NCI-H1092 (cell line): ENCODE measurements at places on chromosomes 12 and 14.
A peak's percentile ranks its signal among the peaks of the same experiment; 100 is the strongest.

DNA sequence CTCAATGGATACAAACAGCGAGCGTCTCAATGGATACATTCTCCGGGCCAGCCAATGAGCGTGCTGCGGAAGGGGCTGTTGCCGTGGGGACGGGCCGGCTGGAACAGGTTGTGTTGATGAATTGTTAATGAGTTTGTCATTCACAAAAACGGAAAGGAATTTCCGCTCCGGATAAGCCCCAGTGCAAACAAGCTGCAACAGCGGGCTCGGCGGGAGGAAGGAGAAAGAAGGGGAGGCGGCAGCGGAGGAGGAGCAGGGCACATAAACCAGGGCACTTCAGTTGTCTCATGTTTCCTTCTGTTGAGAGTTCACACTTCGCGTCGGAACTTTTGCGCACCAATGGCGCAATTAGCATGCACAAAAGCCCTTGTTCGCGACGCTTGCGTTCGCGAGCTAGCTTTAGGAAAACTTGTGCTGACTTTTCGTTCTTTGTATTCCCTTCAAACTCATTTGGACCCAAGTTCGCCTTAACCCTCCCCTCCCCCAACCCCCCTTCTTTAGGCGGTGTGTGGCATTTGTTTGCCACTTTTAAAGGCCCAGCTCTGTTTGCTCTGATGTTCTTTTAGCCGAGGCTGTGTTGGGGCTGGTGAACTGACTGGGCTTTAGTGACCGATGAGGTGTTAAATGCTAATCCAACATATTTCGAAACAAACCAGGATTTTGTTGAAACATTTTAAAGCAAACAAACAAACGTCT, at the start of gene DUSP6:
Gene DUSP6, minus strand, starts transcription at position 10 of the 696 bp plus-strand sequence. CDS start 462 bp downstream, outside the sequence.
- peak; percentile 94 for DNase-seq

- no peak for DNase-seq
Observed at GRCh38 chr14:104637546-104638003, 33.0 kb upstream of the TMEM179 start.

- DNase-seq, result no peak
Observed at GRCh38 chr14:33946679-33947476, 4.0 kb downstream of the EGLN3 start.

DNA sequence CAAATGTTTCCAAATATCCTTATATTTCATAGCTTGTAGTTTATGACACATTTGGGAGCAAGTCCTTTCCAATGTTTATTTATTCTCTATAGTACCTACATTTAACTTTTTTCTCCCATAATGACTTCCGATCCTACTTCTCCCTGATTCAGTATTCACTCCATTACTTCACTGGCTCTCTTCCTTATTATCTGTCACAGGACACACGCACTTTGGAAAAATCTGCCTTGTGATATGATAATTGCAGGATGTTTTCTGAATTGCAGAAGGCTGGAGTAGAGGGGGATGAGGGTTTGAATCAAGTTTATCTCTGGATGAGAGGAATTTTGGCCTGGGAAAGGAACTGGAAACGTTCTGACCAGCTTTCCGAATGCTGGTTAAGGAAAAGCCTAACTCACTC, 75.0 kb downstream of the HMGA2 start:
- DNase-seq, result no peak

- DNase-seq, result no peak
Observed at GRCh38 chr14:52076334-52076733, 7.5 kb upstream of the NID2 start.

- DNase-seq, result no peak
Observed at GRCh38 chr12:19833775-19834501, 394.6 kb downstream of the AEBP2 start.

DNA sequence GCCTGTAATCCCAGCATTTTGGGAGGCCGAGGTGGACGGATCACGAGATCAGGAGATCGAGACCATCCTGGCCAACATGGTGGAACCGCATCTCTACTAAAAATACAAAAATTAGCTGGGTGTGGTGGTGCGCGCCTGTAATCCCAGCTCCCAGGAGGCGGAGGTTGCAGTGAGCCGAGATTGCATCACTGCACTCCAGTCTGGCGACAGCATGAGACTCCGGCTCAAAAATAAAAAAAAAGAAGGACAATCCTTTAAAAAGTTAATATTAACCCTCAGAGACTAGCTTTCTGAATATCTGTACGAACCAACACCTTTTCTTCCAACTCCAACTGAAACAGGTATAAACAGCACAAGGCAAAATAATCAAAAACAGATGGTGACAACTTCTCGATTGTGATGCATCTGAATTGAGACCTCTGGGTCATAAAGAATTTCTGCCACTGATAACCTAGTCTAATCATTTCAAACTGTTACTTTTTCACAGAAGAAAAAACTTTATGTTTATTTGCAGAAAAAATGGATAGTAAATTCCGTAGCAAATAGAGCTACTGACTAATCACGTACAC, 27.8 kb downstream of the CLIP1 start:
- no peak for DNase-seq

DNA sequence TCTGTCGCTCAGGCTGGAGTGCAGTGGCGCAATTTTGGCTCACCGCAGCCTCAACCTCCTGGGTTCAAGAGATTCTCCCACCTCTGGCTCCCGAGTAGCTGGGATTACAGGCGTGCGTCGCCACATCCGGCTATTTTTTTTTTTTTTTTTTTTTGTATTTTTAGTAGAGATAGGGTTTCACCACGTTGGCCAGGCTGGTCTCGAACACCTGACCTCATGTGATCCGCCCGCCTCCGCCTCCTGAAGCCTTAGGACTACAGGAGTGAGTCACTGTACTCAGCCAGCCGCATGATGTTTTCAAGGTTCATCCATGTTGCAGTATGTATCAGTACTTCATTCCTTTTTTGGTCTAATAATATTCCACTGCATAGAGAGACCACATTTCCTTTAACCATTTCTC, 2.4 kb upstream of the RNF34 start:
- no peak for DNase-seq

GRCh38 chr12:64796205-64796845, 28.1 kb upstream of the TBC1D30 start:
- DNase-seq, result peak; percentile 64

DNA sequence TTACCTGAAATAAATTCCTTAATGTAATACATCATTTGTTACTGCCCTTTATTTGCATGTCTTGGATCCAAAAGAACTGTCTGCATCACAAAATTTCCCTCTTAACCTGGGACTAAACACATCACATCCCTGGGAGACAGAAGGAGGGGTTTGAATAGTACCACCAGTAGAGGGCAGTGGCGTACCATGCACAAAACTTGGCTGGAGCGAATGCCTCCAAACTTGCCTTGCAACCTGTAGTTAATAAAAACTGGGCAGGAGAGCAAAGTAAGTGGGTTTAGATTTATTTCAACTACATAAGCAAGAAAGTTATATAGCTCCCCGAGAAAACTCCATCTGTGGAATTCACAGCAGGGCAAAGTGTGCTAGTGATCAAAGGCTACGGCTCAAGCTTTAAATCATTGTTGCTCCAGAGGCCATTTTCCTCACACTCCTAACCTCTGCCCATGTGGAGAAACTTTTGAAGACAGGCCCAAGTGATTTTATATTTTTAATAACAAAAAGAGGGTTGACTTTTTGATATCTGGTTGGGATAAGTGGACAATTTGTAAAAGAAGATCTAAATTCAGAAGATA, 1176.7 kb upstream of the SEL1L start:
- DNase-seq, result no peak

DNA sequence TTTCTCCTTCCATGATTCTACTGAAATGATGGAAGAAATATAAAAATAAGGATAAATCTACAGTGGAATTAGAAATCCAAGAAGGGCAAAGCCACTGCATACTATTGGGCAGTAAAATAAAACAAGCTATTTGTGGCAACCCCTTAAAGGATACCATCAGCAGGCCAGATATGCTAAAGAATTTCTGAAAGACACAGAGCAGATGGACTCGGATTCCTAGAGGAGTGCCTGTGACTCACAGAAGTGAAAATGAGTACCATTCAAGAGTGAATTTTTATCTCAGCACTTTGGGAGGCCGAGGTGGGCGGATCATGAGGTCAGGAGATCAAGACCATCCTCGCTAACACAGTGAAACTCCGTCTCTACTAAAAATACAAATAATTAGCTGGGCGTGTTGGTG, 318.1 kb downstream of the LRIG3 start:
- no peak for DNase-seq

- no peak for DNase-seq
Observed at GRCh38 chr14:27367345-27367744, 769.5 kb upstream of the NOVA1 start.

DNA sequence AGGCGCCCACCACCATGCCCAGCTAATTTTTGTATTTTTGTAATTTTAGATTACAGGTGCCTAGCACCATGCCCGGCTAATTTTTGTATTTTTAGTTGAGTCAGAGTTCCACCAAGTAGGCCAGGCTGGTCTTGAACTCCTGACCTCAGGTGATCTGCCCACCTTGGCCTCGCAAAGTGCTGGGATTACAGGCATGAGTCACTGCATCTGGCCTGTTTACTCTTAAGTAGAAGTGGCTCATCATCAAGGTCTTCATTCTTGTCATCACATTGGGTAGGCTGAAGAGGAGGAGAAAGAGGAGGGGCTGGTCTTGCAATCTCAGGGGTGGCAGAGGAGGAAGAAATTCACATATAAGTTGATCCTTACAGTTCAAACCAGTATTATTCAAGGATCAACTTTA, 152.4 kb upstream of the ATP2B1 start:
- DNase-seq, result no peak

DNA sequence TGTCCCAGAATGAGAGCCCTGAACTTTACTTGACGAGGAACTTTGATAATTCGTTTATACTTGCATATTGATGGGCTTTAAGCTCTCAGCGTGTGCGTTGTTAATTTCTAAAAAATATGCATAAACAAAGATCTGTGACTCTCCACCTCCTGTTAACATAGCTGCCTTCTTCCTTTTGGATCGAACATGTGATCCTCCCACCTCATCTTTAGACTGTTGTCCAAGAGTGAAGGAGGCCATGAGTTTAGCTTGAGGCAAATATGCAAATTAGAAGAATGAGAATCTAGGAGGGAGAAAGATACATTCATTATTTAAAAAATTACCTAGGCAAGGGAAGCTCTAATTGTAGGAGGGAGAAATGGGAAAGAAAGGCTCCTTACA, 617 bp downstream of the TTC8 start:
- no peak for DNase-seq

GRCh38 chr12:127489061-127489460, 777.9 kb upstream of the TMEM132C start:
- no peak for DNase-seq

GRCh38 chr14:77883847-77884238, 83.9 kb downstream of the ADCK1 start:
- no peak for DNase-seq

DNA sequence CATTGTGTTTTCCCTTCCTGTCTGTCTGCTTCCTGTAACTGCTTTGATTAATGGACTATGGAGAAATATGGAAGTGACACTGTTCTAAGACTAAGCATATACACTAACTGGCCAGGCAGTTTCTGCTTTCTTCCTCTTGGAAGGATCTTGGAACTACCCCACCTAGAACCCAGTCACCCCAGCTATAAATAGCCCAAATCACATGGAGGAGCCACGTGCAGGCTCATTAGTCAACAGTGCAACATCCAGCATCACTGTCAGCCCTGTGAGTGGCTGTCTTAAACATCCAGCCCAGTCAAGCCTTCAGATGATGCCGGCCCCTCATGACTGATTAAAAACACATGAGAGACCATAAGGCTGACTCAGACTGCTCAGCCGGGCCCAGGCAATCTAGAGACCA, 39.2 kb downstream of the BCAT1 start:
- no peak for DNase-seq

GRCh38 chr14:87864356-87865270, 128.4 kb downstream of the GALC start:
- DNase-seq, result no peak

DNA sequence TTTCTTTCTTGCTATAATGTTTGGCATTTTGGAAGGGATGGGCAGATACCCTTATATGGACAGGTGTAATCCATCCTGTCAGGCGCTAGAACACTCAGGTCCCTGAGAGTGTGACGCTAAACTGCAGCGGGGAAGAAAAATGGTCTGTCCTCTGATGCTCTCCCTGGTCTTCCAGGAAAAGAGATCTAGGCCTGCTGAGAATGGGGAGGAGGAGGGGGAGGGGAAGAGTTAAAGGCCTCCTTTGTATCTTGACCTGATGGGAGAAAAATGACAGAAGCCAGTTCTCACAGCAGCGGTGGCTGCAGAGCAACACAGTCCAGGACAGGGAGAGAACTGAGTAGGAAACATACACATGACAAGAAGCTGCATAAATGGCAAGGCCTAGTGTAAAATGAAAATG, 61.1 kb downstream of the RPS6KA5 start:
- DNase-seq, result no peak

- peak; percentile 33 for DNase-seq
Observed at GRCh38 chr12:53750812-53751335, 905 bp downstream of the CISTR start.

- no peak for DNase-seq
Observed at GRCh38 chr14:104304451-104305351, 166.3 kb downstream of the KIF26A start.

DNA sequence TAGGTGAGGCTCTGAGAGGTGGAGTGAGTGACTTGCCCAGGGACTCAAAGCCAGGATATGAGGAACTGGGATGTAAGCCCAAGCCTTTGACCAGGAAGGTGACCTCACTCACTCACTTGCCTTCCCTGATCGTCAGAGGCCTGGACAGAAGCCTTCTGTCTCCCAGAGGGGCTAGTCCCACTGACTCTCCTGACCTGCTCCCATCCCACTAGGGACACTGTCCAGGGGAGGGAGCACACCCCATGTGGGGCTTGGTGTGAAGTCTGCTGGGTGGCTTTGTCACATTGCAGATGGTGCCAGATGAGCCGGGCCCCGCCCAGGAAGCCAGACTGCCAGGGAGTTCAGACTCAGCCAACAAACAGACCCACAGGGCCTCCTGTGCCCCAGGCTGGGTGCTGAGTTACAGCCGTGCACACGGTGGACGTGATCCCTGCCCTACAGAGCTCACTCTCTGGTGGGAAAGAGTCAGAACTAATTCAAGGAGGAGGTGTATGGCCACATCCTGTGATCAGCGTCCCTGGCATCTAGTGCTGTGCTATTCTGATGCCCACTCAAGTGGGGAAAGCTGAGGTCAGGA, 28.3 kb downstream of the MMAB start:
- DNase-seq, result no peak

DNA sequence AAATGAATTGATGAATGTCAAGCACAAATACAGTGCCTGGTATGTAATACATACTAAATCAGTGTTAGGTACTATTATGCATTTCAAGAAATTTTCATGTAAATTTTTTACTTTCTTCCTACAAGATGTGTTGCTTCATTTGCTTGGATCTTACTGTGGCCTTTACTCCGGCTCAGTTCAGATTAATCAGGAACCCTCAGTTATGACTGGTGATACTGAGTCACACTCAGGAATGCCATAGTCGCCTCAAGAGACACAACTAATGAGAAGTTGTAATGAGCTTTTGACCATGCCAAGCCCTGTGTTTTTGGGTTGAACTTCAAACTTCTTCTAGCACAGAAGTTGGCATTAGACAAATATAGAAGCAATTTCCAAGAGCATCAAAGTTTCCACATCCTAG, 96.0 kb downstream of the TGFB3 start:
- DNase-seq, result no peak

DNA sequence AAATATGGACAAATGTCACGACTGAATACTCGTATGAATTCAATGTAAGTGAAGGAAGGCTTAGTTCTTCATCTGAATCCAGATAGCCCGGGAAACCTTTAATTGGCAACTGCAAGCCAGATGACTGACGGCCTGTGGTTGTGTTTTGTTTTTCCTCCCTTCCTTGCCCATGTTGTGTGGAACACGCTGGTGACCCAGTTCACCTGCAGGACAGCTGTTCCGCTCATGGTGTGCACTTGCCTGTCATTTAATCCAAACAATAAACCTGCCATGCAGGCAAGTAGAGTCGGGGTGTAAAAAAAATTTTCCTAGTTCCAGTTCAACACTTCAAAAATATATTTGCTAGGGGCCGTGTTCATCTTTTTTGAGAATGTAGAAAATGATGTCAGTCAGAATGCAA, 88.0 kb downstream of the TMEM132D start:
- no peak for DNase-seq
